ENCODE measurements at places on chromosomes 3 and 15. TPM values are rescaled to one million over a fixed set of nuclear protein-coding genes. Genes with fewer than 3 reads are reported as not detected.

GRCh38 chr3:157029365-157029790 is 130.6 kb downstream of the CCNL1 start:
- no peak overlapping the region for H3K27ac ChIP-seq
- peak; percentile 85 for DNase-seq
- H3K27me3 ChIP-seq = no peaks in the 10 kb centered on the region
- no peak overlapping the region for H3K4me3 ChIP-seq
- no peaks in the 10 kb centered on the region for H3K36me3 ChIP-seq

- no peaks in the 10 kb centered on the region for H3K36me3 ChIP-seq
- no peaks in the 10 kb centered on the region for H3K27me3 ChIP-seq
- H3K4me1 ChIP-seq = no peaks in the 10 kb centered on the region
- DNase-seq = no peak
These were observed 408.2 kb upstream of the THBS1 start for GRCh38 chr15:39172380-39173281.

DNA sequence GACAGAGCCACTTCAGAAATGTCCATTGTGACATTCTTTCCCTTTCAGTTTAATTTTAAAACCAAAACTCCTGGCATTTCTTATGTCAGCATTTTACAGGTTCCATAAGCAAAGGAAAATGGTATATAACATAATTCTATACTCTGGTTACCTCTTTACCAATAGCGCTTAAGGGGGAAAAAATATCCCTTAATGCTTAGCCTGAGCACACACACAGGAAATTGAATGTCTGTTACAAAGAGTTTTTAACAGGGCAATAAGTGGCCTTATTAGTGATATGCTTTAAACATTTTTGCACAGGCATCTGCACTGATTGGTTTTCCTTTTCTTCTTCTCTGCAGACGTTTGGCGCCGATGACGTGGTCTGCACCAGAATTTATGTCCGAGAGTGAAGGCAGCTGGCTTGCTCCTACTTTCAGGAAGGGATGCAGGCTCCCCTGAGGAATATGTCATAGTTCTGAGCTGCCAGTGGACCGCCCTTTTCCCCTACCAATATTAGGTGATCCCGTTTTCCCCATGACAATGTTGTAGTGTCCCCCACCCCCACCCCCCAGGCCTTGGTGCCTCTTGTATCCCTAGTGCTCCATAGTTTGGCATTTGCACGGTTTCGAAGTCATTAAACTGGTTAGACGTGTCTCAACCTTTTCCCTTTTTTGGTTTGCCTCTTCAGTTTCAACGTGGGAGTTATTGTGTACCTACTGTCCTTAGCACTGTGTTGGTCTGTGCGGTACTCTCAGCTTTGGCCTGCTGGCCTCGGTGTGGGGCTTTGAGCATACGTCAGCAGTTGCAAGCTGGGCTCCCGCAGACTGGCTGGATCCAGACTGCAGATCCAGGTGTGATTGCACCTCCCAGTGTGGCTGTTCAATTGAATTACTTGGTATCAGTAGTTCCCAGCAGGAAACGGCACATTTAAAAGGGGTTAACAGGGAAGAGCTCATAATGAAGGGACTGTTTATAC is 7.7 kb downstream of the CRABP1 start:
- DNase-seq = no peak
- H3K36me3 ChIP-seq = no peaks in the 10 kb centered on the region
- H3K27me3 ChIP-seq = peaks cover 3% of the 10 kb centered on the region
- H3K27ac ChIP-seq = no peak overlapping the region

Gene MST1R
- 2.4 TPM for total RNA-seq

Measured in B cell (primary cell).